ENCODE measurements at places on chromosomes 7 and 10.

DNA sequence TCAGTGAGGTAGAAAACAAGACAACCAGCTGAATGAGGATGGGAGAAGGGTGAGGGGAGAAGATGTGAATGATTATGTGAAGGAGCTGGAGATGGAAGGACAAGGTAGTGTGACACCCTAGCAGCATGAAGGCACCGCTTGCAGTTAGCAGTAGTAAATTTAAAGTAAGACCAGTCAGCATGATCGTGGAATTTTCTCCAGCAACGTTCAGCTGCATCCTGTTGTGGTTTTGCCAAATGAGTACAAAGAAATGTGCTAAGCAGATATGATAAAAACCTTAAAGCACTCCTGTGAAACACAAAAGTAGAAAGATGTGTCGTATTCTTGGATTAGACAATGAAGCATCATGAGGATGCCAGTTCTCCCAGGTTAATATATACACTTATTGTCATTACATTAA lies 34.1 kb upstream of the IFRD1 start:
- DNase-seq: no peak

DNA sequence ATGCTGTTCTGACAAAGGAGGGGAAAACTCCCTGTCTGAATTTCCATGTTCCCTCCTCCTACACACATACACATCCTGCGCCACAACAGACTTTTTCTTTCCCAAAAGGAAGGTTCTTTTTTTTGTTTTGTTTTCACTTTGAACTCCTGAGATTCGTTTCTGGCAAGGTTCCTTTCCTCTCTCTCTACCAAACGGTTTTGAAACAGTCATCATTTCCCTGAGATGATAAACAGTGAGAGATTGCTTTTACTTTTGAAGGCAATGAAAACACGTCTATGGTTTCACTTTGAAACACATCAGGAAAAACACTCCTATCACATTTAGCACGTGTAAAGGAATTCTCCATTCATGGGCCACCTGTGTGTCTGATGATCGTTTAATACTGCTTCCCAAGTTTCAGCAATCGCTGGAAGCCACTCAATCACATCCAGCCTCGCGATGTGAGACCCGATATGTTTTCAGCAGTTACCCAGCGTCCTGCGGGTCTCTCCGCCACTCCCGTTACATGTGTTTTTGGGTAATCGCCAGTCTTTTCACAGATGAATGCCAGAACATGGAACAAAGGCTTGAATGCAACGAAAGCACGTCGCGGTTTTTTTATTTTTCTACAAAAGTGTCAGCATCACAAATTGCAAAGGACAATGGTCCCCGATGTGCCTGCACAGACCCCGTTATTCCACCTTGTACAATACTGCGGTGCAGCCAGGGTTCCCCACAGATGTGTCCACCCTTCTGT lies 62.8 kb upstream of the CUX1 start:
- DNase-seq: no peak

GRCh38 chr7:155508376-155509358 lies 37.7 kb downstream of the CNPY1 start:
- DNase-seq: no peak

GRCh38 chr7:12855036-12855435 lies 167.6 kb downstream of the ARL4A start:
- DNase-seq: no peak

GRCh38 chr10:29130190-29130673 lies 158.6 kb upstream of the LYZL1 start:
- DNase-seq: no peak

DNA sequence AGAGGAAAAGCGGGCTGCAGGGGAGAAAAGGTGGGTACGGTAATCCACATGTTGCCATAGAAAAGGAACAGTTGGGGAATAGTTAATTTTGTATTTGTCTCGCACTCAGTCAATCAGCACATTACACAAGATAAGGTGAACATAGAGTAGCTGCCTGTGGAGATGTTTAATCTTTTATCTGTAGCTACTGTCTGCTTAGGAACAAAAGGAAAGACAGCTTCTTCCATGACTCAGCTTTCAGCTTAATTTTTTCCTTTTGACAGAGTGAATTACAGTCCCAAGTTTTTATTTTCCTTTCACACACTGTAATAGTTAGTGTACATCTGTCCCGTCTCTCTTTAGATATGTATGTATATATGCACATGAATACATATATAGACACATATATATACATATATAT lies 39.3 kb upstream of the PODXL start:
- DNase-seq: no peak

- no peak for DNase-seq
Observed at GRCh38 chr7:39197831-39198230, 220.1 kb downstream of the POU6F2 start.

DNA sequence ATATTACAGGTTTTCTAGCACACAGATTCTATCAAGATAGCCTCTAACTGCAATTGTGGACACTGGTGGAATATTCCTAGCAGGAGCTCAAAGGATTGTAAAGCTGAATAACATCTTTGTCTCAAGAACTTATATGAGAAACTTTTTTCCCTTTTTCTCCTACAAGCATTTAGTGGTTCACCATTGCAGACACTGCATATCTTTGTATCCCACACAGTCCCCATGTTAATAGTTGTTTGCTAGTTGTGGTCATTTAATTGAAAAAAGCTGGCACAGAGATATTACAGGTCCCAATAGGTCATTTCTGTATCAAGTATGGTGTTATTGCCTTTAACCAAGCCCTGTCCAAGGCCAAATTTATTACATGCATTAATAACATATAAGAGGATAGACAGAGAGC lies 226.2 kb upstream of the TCF7L2 start:
- DNase-seq: no peak

GRCh38 chr7:49660976-49661375 lies 112.5 kb upstream of the VWC2 start:
- no peak for DNase-seq

- no peak for DNase-seq
Observed at GRCh38 chr7:78019447-78020135, 221.0 kb downstream of the PHTF2 start.

- DNase-seq: no peak
Observed at GRCh38 chr7:50646069-50646468, 80.9 kb upstream of the DDC start.

DNA sequence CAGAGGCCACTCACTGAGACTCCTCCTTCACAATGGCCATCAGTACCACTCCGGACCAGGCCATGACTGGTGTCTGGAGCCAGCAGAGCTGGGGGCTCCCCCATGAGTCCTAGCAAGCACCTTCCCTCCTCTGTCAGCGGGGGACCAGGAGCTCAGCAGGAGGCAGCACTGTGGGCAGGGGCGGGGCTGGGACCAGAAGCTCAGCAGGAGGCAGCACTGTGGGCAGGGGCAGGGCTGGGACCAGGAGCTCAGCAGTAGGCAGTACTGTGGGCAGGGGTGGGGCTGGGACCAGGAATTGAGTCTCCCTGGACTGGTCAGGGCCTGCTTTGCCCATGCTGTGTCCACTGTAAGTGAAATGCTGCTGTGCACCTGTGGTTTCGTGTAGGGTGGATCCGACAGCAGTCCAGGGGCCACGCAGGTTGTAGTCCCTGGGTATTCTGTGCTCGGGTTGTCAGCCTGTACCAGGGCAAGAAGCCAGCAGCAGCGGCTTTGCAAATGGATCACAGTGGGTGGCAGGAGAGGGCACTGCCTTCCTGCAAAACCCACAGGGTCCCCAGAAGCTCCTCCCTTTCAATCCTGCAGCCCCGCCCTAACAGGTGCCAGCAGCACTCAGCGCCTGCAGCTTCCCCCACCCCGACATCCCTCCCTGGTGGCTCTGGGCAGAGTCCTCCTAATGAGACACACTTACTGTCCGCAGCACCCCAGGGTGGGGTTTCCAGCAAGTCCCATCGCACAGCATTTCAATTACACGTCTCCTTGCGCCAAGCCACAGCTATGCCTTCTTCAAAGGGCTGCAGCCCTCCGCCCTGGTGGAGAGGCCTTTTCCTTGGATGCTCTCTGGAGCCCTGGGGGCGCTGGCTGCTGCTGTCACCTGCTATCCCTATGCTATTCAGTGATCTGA lies 220.5 kb downstream of the TCERG1L start:
- no peak for DNase-seq

GRCh38 chr7:143422033-143422432 lies 13.4 kb upstream of the EPHA1 start:
- no peak for DNase-seq

GRCh38 chr7:120733143-120733542 lies 124.8 kb downstream of the TSPAN12 start:
- DNase-seq: no peak

GRCh38 chr10:78847485-78847884 lies 221.3 kb upstream of the ZMIZ1 start:
- no peak for DNase-seq

DNA sequence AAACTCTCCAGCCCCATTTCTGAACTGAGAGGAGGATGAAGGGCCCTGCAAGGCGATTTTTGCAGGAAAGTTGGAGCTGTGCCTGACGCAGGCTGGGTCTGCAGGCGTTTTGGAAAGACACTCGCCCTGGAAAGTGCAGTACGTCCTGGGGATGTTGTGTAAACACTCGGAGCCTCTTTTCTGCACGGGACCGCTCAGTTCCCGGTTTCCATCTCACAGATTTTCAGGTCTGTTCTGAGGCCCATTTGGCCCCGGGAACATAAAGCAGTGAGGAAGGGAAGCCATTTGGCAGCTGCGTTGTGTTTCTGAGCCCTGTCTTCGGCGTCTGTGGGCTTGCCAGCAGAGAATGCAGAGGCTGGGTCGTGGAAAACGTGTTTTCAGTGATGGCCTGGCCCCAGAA lies 655.0 kb upstream of the MGMT start:
- DNase-seq: no peak

GRCh38 chr10:7274293-7274692 lies 136.5 kb downstream of the SFMBT2 start:
- DNase-seq: no peak

GRCh38 chr7:155181768-155182167 lies 111.6 kb downstream of the HTR5A start:
- no peak for DNase-seq

DNA sequence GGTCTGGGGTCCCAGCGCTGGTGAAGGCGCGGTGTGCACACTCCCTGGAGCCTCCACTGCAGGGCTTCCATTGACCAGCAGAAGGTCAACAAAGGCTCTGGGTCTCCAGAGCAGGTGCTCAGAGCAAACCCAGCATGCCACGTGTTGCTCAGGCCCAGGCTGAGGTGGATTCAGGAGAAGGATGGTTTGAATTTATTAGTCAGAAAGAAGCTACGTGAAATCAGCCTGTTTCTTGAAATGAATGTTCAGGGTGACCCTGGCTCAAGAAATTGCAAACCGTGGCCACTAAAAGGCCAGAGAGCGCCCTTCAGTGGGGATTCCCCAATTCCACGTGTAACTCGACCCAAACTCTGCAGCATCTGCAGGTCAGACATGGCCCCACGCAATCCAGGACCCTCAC lies 82.7 kb upstream of the PFKP start:
- DNase-seq: no peak

- no peak for DNase-seq
Observed at GRCh38 chr7:142345811-142346210, 88.0 kb upstream of the PRSS58 start.

DNA sequence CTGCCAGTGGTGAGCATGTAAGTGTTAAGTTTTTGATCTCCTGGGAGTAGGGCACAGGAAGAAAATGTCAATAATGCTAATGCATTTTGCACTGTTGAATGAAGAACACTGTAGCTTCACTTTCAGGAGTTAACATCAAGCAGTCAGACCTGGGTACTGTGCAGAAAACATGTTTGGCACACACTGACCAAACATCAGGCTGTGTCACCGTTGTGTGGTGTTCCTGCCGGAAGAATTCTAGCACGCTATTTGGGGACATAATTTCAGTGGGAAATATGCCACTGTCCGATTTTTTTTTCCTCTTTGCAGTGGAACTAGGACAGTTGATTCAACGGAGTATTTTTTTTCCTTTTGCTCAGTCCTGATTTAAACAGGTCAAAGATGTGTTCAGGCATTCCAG lies 24.4 kb upstream of the ABCB5 start:
- no peak for DNase-seq

DNA sequence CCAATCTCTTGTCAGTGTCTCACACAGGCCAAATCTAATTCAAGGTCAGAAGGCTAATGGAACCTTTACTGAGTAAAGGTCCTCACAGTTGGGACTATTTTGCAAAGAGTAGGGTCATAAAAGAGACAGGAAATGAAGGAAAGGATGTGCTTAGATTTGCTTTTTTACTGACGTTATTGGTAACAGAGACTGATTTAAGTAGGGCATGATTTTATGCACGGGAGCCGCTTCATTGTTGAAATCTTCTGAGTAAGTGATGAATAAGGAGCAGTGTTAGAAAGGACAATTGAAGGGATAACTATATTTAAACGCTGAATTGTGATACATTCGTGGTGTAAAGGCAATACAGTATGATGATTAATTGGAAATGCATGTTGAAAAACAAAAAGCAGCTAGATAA lies 261.5 kb downstream of the MALRD1 start:
- DNase-seq: no peak

DNA sequence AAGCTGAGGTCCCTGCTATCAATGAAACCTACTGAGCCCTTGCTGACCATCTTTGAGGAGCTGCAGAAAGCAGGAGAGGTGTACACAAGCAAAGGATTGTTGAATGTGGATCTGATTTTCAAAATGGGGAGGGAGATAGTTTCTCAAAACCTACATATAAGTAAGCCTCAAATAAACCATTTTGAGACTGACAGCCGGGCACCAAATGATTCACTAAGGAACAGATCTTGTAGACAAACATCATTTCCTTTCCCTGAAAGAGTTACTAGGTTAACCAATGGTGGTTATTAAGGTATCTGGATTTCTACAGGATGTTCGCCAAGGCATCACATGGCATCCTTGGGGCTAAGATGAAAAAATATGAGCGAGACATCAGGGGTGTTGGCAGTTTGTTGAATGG lies 24.5 kb upstream of the RHOBTB1 start:
- DNase-seq: no peak

- no peak for DNase-seq
Observed at GRCh38 chr10:126895214-126895781, 9.9 kb upstream of the DOCK1 start.

DNA sequence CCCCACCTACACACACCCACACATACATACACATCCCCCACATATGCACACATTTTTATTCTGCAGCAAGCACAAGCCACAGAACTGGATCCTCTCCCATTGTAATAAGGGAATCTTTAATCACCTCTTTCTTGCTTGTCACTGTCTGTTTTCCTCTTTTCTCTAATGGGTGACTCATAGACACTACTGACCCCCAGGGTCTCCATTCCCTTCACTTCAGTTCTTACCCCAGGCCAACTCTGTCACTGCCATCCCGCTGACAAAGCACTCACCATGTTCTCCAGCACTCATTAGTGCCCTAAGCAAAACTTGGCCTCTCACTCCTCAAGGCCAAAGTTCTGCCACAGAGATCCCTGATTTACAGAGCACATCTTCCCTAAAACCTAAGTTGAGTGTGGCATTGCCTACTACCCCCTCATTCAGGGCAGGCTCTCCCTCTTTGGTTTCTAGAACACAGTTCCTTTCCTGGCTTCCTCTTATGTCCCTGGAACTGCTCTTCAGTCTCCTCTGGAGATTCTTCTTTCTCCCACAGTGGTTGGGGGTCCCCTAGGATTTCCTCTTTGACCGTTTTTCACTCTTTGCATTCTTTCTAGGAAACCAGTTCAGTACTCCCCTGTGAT lies 39.6 kb upstream of the INHBA start:
- no peak for DNase-seq

GRCh38 chr7:24971333-24972165 lies 8.4 kb downstream of the OSBPL3 start:
- DNase-seq: no peak
